ENCODE measurements at places on chromosomes 2 and 18. TPM values are rescaled to one million over a fixed set of nuclear protein-coding genes. Genes with fewer than 3 reads are reported as not detected.

ERBB4 gene
- 56.5 TPM for polyA plus RNA-seq

TEX44 gene
- not detected for polyA plus RNA-seq

CD207 gene
- not detected for polyA plus RNA-seq

VIL1 gene
- 20.0 TPM for polyA plus RNA-seq

FRZB gene
- polyA plus RNA-seq: 13.5 TPM

BMP10 gene
- polyA plus RNA-seq: not detected

TMEM131 gene
- 51.9 TPM for polyA plus RNA-seq

DES gene
- polyA plus RNA-seq: 6.5 TPM

THSD7B gene
- 5.5 TPM for polyA plus RNA-seq

NCKAP5 gene
- polyA plus RNA-seq: 10.1 TPM

AQP12B gene
- 1.1 TPM for polyA plus RNA-seq

KCNIP3 gene
- polyA plus RNA-seq: 15.2 TPM

DNA sequence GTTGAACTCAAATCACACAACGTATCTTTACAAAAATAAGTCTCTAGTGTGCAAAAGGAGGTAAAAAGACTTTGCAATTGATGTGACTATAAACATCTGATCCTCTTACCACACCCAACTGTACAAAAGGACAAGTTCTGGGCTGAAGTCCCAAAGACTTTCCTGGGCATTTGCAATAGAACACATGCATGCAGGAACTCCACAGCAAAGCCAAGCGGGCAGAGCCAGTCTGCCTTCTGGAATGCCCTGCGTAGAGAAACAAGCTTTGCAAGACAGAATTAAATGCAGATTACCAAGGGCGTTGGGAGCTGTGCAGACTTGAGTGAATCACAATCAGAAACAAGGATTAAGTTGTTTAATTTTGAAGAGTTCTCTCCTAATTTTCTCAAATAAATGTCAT lies 208.4 kb upstream of the ZNF521 start:
- DNase-seq: no peak

- DNase-seq: no peak
Observed at GRCh38 chr18:57352271-57352701, at the start of gene ST8SIA3. Gene ST8SIA3 (plus strand): TSS chr18:57352557. CDS start chr18:57352847, 290 bp downstream.

DNA sequence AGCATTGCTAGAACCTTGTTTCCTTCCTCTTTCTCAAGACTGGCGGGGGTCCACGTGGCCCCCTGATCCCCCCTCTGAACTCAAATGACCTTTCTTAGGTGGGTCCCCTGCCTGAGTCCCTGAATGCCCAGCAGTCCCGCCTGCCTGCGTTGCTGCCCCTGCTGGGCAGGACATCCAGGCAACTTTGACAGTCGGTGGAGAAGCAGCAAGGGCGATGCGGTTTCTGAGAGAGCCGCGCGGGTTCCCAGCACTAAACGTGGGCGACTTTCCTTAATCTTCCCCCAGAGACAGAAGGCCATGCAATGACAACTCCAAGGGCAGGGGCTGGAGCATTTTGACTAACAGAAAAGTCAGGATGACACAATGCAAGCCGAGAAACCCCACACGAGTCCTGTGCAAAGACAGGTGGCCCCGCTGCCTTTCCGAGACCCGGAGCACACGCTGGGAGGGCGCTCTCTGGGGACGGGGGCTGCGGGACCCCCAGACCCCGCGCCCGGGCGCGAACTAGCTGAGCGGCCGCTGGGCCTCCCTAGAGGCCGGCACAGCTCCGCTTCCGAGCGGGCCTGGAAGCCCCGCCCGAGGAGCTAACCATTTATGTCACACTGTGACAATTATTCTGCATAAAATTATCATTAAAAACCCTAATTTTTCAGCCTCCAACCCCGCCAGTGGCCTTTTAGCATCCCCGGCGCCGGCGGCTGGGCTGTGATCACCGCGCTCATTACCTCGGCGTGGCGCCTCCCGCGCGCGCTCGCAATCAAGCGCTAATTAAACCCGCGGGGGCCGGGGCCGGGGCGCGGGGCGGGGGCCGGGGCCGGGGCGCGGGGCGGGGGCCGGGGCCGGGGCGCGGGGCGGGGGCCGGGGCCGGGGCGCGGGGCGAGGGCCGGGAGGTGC lies 27.4 kb downstream of the ASB18 start:
- DNase-seq: no peak

- no peak for DNase-seq
Observed at GRCh38 chr18:48003426-48004349, 73.2 kb upstream of the SMAD2 start.

- no peak for DNase-seq
Observed at GRCh38 chr2:10501451-10501961, 53.4 kb upstream of the ODC1 start.

- no peak for DNase-seq
Observed at GRCh38 chr2:75328156-75328555, 128.8 kb upstream of the TACR1 start.

- DNase-seq: no peak
Observed at GRCh38 chr2:59276033-59276432, 1034.9 kb upstream of the FANCL start.

DNA sequence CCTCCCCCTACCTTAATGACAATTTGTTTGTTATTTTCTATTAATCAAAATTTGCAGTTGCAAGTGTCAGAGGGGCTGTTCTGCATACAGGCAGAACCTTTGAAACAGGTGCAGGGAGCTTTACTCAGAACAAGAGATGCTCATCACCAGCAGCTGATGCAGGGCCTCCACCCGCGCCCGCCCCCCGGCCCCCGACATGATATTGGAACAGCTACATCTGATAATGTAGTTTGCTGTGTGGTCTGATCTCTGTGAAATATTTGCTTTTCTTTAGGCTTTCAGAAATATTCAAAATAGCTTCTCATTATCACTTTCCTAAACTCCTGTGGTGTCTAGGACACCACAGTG lies 130.0 kb downstream of the PRKCE start:
- DNase-seq: no peak

- no peak for DNase-seq
Observed at GRCh38 chr2:165513479-165513878, 44.0 kb downstream of the CSRNP3 start.

DNA sequence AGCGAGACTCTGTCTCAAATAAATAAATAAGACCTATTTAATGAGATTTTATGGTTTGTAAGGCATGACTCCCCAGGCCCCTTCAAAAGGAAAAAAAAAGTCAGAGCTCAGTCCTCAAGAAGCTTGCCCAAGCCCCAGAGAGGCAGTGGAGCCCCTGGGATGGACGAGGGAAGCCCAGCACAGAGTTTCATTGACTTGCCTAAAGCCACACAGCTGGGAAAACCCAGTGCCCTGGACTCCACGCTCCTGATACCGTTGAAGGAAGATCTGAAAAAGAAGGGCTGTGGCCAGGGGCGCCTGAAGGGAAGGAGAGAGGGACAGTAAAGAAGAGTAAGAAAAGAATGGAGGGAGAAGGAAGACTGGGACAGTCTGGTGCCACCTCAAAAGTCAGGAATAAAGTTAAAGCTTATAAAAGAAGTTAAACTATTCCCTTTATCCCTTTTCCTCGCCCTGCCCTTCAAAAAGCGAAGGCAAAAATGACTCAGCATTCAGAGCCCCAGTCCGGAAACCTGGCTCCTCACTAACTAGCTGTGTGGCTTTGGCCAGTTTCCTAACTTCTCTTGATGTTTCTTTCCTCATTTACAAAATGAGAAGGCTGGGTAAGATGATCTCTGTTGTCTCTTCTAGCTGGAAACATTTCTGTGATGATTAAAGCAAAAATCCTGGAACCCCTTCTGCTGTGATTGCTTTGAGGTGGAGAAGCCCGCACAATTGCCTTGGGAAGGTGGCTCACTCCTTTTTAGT lies 46.7 kb downstream of the LYPD1 start:
- DNase-seq: no peak

DNA sequence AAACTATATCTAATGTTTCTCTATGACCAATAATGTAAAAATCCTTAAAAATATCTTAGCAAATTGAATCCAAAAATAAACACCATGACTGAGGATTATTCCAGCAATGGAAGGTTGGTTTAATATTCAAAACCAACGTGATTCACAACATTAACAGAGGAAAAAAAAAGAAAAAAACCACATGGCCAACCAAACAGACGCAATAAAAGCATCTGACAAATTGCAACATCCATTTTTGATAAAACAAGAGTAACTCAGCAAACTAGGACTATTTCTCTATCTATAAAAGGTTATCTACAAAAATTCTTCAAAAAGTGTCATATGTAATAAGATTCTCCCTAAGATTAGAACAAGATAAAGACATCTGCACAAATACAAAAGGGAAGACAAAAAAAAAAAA lies 28.9 kb downstream of the PPP3R1 start:
- DNase-seq: no peak

DNA sequence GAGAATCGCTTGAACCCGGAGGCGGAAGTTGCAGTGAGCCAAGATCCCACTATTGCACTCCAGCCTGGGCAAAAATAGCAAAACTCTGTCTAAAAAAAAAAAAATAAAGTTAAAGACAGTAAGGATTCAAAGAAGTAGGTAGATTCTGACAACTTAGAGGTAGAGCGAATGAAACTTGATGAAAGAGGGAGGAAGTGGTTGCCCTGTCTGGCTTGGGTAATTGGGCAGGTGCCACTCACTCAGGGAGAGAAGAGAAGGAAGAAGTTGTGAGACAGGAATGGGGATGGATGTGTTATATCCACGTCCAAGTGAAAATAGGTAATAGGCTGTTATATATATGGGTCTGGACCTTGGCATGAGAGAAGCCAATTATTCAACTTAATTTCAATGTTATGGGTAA lies 26.3 kb downstream of the NDC80 start:
- DNase-seq: no peak

- DNase-seq: no peak
Observed at GRCh38 chr2:204479557-204479956, 65.7 kb upstream of the PARD3B start.

All from right renal pelvis (tissue), 4 donors.